RPMI7951 (cell line): ENCODE measurements at places on chromosomes 3 and 15. TPM values are rescaled to one million over a fixed set of nuclear protein-coding genes. Genes with fewer than 3 reads are reported as not detected.
A peak's percentile ranks its signal among the peaks of the same experiment; 100 is the strongest.

SETD2 gene
- total RNA-seq, result 17.5 and 21.1 TPM in 2 replicates

PROS1 gene
- 4.8 and 6.6 TPM in 2 replicates for total RNA-seq

DNA sequence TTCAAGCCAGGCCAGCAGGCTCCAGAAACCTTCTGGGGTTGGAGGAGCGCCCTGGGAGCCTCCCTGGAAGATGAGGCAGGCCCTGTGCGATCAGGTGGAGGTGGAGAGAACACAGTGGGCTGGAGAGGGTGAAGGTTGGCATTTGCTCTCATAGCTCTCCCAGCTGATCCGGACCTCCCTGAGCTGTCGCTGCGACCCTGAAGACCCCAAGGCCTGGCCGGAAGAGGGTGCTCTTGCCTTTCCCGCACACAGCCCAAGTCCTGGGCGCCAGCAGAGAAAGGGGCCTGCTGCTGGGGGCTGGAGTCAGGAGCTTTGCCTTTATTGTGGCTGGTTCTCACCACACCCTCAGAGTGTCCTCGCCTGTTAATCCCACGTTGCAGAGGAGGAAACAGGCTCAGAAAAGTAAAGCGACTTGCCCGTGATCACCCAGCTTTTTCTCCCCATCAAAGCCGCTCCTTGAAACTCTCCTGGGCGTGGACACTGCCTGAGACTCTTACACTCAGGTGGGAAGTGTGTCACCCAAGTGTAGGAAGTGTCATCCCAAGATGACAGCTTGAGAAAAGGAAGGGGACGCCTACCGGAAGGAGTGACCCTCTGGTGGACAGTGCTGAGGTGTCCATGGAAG is 8.6 kb upstream of the RPL29 start:
- DNase-seq, result peak; percentile 51

GRCh38 chr3:7760718-7761117 is 740.9 kb upstream of the LMCD1 start:
- no peak for DNase-seq

DNA sequence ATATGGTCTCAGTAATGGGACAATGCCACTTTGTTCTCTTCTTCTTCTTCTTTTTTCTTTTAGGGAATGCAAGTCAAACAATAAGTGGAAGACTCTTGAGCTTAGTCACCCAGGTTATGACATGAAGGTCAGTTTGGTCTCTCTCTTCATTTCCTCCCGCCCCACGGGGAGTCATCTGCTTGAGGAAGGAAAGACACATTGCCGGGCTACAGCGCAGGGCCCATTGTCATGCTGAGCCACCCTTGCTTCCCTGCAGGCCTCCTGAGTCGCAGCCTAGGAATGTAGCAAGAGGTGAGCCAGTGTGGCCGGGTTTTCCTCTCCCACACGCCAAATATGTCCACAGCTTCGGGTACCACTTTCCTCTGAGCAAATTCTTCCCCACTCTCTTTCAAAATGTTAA is 47.6 kb downstream of the RAP2B start:
- DNase-seq, result peak; percentile 77

- DNase-seq, result no peak
Observed at GRCh38 chr3:65138556-65138955, 450.8 kb upstream of the ADAMTS9 start.

- DNase-seq, result no peak
Observed at GRCh38 chr3:13588993-13589392, 40.1 kb downstream of the FBLN2 start.

DNA sequence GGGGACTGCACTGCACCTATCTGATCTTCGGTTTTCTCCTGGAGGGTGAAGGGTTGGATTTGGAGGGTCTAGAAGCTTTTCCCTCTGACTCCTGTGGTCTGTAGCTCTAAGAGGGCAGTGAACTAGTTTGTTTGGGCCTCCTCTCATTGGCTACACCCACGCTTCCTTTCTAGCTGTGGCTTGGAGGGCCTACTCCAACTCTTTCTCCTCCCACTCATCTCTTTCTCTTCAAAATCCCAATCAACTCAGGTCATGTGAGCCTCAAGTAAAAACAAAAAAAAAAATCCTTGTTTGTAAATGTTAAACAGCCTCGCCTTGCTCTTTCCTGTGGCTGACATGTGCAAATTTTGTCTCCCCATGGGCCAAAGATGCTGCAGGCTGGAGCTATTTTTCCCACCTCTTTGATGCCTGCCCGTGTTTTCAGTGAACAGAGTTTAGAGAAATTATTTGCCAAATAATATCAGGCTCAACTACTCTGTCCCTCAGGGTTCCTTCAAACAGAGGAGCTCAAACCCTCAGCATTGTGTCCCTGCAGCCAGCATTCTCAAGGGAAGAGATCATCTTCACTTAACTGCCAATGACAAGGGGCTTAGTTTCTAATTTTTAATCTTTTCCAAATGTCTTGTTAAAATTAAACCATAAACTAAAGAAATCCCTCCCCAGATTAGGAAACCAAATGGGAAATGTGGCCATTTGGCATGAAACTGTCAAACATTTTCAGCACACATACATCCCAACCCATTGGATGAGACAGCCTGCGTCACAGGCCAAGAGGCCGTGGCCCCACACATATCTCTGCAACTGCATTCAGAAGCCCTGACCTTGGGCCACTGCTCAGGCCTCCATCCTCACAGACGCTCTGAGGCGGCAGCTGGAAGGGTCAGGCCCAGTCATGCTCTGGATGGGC is 114.8 kb upstream of the THBS1 start:
- no peak for DNase-seq
